ENCODE measurements at places on chromosomes 6 and 20. TPM values are rescaled to one million over a fixed set of nuclear protein-coding genes. Genes with fewer than 3 reads are reported as not detected.

- H3K36me3 ChIP-seq: no peaks in the 10 kb centered on the region
- H3K27ac ChIP-seq: no peak overlapping the region
- peaks cover 7% of the 10 kb centered on the region for H3K4me1 ChIP-seq
- DNase-seq: no peak
Measured at GRCh38 chr6:5034328-5034727, 30.5 kb upstream of the RPP40 start.

DNA sequence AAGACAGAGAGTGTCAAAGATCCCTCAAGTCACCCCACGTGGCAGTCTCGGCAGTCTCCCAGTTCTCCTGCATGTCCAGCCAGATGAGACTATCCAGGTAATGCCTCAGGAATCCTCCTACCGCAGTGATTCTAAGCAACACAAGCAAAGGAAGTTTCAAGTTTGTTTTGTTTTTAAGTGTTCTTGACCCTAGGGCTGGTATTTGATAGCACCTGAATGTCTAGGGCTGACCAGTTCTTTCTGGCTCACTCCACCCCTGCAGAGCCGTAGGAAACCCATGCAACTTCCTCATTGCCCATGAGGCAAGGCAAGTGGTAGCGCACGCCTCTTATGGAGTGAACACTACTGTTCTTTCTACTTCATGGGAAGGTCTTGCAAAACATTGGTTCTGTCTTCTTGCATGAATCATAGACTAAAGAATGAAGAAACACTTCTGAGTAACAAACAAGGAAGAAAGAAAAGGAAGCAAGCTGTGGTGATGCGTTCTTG is 24.8 kb upstream of the FOXQ1 start:
- H3K36me3 ChIP-seq: no peaks in the 10 kb centered on the region
- H3K4me3 ChIP-seq: no peak overlapping the region
- H3K27me3 ChIP-seq: no peaks in the 10 kb centered on the region
- peaks cover 32% of the 10 kb centered on the region for H3K4me1 ChIP-seq

GRCh38 chr6:147467886-147468285 is 40.6 kb upstream of the SAMD5 start:
- H3K36me3 ChIP-seq: no peaks in the 10 kb centered on the region
- no peaks in the 10 kb centered on the region for H3K4me1 ChIP-seq
- no peak overlapping the region for H3K27ac ChIP-seq
- no peaks in the 10 kb centered on the region for H3K27me3 ChIP-seq
- no peak for DNase-seq

The UNC5CL gene
- total RNA-seq: not detected

The BPIFA1 gene
- not detected for total RNA-seq

Data from GM23248 (cell line).